ENCODE measurements at places on chromosomes 7 and 10.

DNA sequence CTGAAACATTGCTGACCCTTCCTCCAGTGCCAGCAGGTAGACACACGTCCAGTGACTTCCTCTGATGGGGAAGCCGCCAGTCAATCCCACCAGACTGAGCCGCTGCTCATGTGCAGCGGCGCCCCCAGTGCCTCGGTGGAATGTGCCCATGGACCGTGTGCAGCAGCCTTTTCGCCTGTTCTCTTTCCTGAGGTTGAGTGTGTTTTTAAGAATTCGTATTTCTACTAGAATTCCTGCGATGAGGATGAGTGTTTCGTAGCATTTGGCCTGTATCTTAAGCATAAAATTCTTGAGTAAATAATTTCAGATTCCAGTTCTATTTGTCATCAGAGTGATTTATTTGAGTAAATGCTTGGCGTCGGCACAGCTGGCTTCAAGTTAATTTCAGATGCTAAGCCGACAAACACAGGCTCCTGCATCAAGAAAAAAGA is 35.4 kb downstream of the BNIP3 start:
- DNase-seq: no peak

DNA sequence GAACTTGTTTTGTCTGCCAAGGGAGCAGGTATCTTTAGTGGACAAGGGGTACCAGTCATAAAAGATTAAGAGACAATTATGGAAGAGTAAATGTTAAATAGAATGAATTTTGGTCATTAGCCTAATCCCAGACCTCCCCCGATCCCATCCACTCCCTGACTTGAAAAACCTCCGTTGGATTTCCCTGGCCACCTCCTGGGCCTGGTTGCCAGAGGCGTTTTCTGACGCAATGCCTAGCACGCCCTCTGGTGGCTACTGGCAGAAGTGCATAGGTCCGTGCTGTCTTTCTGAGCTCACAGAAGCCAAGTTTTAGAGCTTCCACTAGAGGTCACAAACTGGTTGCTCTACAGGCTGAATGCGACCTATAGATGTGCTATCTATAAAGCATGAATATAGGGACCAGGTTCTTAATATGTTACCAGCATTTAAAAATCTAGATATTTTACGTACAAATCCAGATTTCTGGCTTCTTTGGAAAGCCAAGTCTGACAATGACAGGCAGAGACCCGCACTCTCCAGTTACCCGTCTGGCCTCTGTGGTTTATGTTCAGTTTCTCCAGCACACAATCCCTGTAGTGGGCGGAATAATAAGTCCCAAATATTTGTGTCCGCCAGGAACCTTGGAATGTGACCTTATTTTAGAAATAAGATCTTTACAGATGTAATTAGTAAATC is 39.8 kb downstream of the SPOCK2 start:
- peak; percentile 92 for DNase-seq

GRCh38 chr7:43018446-43018845 is 86.3 kb downstream of the MRPL32 start:
- DNase-seq: no peak

DNA sequence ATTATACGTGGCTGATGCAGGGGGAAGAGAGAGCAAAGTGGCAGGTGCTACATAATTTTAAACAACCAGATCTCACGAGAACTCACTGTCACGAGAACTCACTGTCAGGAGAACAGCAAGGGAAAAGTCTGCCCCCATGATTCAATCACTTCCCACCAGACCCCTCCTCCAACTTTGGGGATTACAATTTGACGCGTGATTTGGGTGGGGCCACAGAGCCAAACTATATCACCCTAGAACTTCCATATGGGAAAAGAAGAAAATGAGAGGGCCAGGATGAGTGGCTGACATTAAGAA is 15.8 kb downstream of the EZH2 start:
- DNase-seq: no peak

DNA sequence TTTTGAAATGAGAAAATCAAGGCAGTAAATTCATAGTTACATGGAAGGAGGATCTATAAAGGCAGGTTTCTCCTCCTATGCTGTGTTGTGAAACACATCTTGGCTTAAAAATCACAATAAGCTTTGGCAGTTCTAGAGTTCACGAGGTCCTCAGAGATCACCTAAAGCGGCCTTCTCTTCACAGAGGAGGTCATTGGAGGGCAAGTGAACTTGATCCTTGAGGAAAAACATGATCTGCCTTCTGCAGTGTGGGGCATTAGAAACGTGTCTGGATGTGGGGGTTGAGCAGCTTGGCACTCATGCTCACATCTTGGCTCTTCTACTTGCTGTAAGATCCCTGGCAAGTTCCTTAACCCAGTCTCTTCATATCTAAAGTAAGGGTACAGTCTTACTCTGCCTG is 96.1 kb upstream of the BMPER start:
- no peak for DNase-seq

DNA sequence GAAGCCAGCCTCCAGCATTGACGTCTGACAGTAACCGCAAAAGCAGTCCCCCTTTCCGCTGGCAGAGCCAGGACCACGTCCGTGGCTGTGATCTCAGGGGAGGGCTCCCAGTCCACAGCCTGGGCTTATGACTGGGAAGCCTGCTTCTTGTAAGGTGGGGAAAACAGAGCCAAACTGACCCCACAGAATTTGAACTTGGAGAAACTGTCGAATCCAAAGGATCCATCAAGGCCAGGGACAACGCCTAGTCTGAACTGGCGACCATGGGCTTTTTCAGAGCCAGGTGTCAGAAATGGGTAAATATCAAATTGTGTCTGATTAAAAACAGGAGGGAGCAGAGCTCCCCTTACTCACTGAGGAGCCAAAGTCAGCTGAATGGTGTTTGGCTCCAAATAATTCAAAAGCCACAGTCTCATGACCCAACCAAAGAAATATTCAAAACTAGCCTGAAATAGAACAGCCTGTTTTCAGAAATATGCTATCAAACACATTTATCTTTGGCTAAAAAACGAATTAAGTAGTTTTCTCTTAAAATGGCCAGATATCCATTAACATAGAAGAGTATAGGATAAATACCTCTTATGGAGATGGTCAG is 751.4 kb upstream of the GALNT17 start:
- no peak for DNase-seq

DNA sequence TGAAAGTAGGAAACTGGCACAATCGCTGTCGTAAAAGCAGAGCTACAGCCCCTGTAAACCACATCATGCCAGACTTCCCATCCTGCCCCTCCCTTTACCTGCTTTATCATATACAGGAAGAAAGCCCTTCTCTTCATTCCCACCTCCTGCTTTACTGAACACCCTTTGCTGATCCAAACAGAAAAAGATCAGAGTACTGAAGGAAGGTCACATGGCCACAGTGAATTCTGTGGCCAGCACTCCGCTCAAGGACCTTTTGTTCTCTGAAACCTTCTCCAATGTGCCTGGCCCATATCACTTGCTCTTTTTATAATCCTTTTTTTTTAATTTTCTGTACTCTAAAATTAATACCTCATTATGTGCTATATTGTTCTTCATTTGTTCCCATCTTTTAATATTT is 108.8 kb upstream of the LRGUK start:
- DNase-seq: peak; percentile 84

- DNase-seq: no peak
Observed at GRCh38 chr7:94431619-94432280, 37.1 kb downstream of the COL1A2 start.
